ENCODE measurements at places on chromosomes 2 and 18.

- no peak for DNase-seq
Measured at GRCh38 chr2:192254444-192254843, 59.7 kb upstream of the TMEFF2 start.

GRCh38 chr2:196528486-196529223 is 110.9 kb upstream of the CCDC150 start:
- DNase-seq = no peak

DNA sequence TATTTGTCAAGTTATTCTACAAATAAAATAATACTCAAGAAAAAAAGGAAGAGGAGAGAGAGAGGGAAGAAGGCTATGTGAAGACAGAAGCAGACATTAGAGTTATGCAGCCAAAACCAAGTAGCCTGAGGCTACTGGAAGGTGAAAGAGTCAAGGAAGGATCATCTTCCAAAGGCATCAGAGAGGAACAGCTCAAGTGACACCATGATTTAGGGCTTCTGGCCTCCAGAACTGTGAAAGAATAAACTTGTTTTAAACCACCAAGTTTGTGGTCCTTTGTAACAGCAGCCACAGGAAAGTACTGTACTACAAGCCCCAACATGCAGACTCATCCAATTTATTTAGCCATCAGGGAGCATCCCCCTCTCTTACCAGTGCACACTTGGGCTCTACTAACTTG is 788.5 kb upstream of the LRRTM1 start:
- DNase-seq = no peak

GRCh38 chr2:174797781-174798276 is 33.6 kb upstream of the CHRNA1 start:
- DNase-seq = no peak

- no peak for DNase-seq
Measured at GRCh38 chr18:32459361-32460101, 11.2 kb downstream of the GAREM1 start.

GRCh38 chr2:110717734-110718133 is 14.6 kb upstream of the ACOXL start:
- DNase-seq = no peak

DNA sequence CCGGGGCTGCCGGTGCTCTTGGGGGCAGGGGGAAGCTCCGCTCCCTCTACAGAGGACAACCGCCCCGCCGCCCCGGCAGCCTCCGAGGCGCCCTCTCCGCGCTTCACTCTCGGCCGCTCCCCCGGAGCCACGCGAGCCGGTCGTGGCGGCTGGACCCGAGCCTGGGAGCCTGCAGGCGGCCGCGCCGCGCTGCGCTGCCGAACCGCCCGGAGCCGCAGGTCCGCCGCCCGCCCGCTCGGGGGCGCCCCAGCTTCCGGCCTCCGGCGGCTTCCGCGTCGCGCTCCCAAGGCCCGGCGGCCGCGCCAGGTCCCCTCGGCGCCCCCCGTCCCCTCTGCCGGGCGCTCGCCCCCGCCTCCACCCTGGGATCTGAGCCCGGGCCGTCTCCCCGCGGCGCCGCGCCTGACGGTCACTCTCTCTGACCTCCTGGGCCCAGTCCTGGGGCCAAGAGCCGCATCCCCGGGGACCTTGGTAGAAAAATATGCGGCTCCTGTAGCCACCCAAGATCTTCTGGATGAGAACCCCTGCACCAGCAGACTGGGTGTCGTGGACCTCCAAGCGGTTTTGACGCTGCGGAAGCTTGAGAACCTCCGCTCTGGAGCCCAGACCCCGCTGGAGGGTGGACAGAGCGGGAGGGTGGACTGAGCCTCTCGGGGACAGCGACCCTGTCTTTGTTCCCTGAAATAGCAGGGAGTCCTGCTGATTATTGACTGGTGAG is 44.3 kb downstream of the SERTAD2 start:
- peak; percentile 35 for DNase-seq

DNA sequence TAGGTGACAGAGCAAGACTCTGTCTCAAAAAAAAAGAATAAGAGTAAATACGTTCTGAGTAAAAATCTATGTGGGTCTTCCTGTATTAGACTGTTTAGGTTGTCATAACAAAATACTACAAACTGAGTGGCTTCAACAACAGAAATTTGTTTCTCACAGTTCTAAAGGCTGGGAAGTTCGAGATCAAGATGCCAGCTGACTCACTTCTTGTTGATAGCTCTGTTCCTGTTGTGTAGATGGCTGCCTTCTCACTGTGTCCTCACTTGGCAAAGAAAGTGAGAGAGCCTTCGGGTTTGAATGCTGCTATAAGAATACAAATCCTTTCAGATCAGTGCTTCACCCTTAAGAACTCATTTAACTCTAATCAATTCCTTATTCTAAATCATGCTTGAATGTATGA is 430.0 kb upstream of the VWC2L start:
- DNase-seq = no peak

DNA sequence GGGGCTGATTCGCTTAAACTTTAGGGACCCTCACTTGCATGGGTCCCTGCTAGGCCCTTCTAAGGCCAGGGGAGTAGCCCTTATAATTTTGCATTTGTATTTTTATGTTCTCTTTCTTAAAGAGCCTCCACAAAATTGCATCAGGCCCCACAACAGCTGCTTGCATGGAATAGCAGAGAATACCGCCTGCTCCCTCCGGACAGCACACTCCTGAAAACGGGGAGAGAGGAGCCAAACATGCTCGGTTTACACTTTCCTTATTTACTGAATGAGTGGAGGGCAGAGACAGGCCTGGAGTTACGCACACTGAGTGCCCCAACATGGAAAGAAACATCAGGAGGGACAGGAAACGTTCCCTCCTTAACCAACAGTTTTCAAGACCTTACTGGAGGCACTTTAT is 132.2 kb downstream of the ANTXR1 start:
- DNase-seq = no peak

GRCh38 chr2:24409700-24410556 is 49.6 kb upstream of the ITSN2 start:
- DNase-seq = no peak

DNA sequence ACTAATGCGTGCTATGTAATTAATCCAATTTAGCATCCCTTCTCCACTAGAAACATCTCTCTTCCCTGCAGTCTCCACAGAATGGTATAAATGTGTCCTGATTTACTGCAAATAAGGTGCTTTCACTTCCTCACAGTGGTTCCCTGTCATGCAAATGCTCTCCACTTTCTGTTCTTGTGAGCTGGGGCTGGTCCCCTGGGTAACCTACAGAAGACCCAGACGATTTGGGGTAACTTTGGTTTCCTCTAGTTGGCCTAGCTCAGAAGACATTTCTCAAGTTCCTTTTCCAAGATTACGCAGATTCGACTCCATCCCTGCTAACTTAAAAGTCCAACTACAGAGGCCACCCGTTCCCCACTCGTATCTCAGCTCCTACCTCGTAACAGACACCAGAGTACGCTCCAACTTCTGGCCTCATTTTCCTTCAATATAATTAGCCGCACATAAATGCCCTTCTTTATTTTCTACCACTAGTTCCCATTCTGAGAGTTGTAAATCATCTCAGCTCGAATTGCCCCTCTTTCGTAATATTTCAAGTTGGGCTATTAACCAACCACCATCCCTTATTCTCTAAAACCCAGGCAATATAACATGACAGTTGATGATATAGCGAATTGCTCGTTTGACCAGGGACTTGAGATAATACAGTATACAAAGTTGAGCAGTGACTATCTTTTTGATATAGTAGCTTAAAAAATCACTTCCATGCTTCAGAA is 28.8 kb upstream of the NEDD4L start:
- no peak for DNase-seq

DNA sequence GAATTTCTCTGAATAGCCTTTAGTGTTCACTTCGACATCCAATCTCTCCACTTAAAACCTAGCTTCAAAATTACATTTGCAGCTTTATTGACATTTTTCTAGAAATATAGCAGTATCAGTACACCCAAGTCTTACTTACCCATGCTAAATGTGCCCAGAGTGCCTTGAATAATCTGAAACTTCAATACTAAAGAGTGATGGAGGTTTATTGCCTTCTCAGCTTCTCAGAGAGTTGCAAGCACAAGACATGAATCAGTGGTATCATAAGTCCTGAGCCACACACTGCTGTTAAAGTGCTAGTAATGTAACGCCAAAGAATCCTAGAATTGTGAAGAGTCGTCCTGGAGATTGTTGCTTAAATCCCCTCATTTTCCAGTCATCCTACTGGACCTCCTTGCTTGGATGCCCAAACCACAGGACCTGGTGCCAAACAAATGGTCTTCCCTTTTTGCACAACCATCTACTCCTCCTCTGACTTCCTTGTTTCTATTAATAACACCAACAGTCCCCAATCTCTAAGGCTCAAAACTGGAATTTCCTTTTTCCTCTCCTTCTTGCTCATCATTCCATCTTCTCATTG is 83.2 kb upstream of the SPATS2L start:
- no peak for DNase-seq

GRCh38 chr2:152466980-152467676 is 132.2 kb downstream of the FMNL2 start:
- no peak for DNase-seq

DNA sequence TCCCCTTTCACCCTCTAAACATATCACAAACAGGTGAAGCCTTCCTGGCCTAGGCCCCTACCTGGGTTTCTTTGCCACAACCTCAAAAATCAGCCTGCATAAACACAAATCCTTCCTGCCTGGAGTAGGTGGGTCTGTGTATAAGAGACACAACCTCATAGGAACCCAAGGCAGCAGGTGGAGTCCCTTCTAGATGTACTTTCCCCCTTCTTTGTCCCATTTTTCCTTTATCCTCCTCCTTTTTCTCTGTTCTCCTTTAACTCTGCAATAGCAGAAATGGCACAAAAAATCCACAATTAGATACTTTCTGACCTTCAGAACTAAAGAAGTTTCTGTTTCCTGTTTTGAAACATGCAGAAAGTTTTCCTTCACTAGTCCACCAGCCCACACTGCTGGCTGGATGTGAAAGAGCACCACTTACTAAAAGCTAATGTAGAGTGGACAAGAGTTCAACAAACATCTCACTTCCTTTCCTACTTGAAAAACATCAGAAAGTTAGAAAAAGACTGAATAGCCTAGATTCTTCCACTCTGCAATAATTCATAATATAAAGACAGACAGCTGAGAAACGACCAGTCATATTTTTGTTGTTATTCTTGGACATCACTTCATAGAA is 11.2 kb downstream of the SLC40A1 start:
- no peak for DNase-seq

DNA sequence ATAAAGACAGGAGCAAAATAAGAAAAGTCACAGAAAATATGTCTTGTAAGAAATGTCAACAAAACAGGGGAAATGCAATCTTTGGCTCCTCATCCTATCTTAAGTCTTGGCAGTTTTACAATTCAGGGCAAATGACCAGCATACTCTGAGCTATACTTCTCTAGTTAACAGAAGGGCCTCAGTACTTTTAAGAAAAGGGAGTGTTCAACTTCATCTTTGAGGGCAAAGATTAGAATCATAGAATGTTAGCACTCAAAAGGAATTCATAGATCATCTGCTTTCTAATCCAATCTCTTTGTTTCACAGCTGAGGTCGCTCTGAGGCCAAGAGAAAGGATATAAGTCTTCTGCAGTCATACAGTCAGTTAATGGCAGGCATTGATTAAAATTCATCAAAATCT is 174.0 kb upstream of the NT5C1B start:
- DNase-seq = no peak

- no peak for DNase-seq
Measured at GRCh38 chr2:29053670-29054400, 20.5 kb downstream of the PCARE start.

DNA sequence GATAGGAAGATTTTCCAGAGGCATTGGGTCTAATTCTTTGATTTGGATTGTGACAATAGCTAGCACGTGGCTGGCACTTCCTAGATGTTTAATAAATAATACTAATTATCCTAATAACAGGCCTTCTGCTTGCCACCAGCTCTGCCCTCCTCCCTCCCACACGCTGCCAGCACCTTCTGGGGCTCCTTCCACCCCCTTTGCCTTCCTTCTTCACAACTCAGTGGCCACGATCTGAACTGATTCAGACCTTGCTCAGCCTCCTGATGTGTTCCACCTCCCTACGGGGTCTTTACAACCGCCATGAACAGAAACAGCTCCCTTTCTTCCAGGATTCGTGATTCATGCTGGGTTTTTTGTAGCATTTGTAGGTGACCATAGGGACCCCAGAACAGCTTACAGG is 310.3 kb upstream of the HS6ST1 start:
- DNase-seq = no peak

- no peak for DNase-seq
Measured at GRCh38 chr2:99573634-99574251, 83.9 kb upstream of the REV1 start.

GRCh38 chr2:65037178-65037577 is 19.0 kb upstream of the CEP68 start:
- no peak for DNase-seq

- no peak for DNase-seq
Measured at GRCh38 chr2:72940786-72941185, 23.5 kb downstream of the EMX1 start.

DNA sequence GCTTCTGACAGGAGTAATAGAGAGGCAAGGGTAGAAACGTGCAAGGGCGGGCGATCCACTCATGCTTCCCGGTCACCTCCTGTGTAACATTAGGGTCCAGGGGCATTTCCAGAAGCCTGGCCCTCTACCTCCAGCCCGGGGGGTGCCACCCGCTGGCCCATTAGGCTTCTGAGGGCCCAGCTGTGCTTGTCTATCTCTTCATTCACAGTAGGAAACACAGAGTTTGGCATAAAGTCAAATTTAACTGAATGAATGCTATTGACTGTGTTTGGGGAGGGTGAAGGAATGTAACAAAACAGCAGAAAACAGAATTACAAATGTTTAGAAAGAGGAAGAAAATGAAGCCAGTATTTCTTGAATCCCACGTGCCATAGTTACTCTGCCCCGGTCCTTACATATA is 112.4 kb upstream of the SLC66A3 start:
- no peak for DNase-seq

GRCh38 chr18:46097431-46097800 is 680 bp downstream of the ATP5F1A start:
- DNase-seq = no peak

GRCh38 chr2:46356991-46357390 is 59.8 kb downstream of the EPAS1 start:
- no peak for DNase-seq

DNA sequence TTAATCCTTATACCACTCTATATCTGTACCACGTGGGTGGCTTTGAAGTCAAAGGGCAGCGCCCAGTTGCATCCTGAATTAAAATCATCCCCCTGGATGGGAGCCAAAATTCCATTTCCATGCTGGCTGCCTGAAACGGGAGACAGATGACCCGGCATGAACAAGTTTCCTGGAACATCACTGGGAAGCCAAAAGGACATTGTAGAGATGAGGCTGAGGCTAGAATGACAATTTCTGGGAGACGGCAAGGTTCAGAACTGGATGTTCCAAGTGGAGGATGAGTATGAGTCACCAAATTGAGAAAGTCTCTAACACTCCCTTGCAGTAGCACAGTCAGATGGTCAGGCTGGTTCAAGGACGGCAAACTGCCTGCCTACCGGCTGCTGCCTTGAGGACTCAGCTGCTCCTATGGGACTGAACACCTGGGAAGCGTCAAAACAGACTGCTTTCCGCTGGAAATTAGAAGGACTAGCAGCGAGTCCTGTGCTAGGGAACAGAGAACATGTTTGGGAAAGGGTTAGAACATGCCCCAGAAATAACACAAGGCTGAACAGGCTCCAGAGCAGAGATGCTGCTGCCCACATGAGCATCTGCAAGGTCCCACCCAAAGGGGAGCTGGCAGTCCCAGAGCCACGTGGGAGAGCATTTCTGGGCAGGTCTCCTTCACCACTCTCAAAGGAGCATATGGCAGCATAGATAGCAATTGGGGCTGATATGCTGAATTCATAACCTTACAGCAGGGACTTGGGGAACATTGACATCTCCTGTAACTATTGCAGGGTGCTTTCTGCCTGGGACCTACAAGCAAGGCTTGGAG is 32.0 kb downstream of the YPEL5 start:
- no peak for DNase-seq
